ENCODE measurements at places on chromosomes 4 and X.

GRCh38 chr4:161604516-161605300 is 559.1 kb downstream of the FSTL5 start:
- DNase-seq, result no peak

- peak; percentile 14 for DNase-seq
These were observed 68.4 kb upstream of the IQCM start for GRCh38 chr4:149884046-149884445.

- DNase-seq, result no peak
These were observed 1742.5 kb upstream of the ADGRL3 start for GRCh38 chr4:59457576-59457975.

DNA sequence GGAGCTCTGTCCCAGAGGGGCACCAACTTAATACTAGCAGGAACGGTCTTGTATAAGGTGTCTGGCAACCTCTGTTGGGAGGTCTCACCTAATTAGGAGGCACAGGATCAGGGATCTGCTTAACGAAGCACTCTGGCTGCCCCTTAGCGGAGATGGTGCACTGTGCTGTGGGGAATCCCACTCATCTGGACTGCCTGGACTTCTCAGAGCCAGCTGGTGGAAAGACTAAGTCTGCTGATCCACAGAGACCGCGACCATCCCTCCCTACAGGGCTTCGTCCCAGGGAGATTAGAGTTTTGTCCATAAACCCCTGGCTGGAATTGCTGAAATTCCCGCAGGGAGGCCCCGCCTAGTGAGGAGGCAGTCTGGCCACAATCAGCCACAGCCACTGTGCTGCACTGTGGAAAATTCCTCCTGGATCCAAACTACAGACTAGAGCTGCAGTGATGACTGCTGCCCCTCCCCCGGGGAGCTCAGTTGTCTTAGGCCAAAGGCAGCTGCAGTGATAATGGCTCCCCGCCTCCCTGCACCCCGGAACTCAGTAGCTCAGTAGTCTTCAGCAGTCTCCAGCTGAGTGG is 22.0 kb upstream of the ZCCHC4 start:
- no peak for DNase-seq

GRCh38 chrX:74340051-74340450 is 36.1 kb downstream of the ZCCHC13 start:
- no peak for DNase-seq

DNA sequence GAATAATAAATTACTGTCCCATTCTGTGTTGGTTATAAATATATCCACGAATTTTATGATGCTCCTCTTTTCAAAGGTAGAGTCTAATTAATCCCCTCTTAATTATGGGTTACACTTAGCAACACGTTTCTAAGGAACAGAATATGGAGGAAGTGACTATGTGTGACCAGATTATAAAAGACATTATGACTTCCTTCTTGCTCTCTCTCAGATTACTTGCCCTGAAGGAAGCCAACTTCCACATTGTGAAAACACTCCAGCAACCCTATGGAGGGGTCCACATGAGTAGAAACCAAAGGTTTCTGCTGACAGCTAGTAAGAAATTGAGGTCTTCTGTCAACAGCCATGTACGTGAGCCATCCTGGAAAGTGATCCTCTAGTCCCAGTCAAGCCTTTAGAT is 59.3 kb downstream of the WDFY3 start:
- no peak for DNase-seq

- DNase-seq, result no peak
These were observed 149.5 kb downstream of the MAML3 start for GRCh38 chr4:140004549-140004895.

GRCh38 chr4:119059221-119059620 is 76.4 kb upstream of the MYOZ2 start:
- no peak for DNase-seq

DNA sequence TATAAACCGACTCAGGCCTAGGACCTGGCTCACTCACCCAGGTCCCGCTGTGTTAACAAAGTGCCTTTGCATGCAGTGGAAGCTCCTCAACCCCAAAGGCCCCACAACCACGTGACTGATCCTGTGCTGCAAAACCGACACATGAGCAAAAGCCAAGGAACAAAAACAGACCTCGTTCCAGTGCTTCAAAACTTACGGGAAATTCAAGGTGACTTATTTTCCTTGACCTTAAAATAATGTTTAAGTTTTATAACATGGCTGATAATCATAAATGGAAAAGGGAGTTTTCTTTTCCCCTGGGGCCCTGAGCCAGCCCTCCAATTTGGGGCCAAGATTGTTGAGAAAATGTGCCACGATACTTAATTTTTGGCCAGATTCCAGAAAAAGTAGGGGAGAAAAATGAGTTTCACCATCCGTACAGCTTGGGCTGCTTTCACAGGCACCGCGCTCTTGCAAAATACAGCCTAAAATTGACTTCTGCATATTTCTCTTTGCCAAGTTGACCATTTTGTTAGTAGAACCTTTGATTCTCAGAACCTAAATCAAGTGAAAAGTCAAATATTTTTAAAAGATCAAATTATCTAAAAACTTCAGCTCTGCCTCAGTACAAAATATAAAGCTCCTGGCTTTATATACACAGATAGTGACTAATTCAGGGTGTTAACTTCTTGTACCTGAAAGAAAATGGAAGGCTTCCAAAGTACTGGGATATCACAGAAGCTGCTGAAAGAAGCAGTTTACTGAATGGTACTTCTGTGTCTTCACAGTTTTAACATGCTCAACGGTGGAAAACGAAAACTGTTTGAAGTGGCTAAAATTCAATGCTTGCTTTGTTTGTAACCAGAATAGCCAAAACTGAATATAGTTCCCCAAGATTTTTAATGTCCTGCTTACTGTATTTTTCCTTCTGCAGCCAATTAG is 93.8 kb downstream of the APBB2 start:
- DNase-seq, result peak; percentile 28

- DNase-seq, result peak; percentile 56
These were observed 83.3 kb downstream of the SLC7A11 start for GRCh38 chr4:138158746-138159297.

DNA sequence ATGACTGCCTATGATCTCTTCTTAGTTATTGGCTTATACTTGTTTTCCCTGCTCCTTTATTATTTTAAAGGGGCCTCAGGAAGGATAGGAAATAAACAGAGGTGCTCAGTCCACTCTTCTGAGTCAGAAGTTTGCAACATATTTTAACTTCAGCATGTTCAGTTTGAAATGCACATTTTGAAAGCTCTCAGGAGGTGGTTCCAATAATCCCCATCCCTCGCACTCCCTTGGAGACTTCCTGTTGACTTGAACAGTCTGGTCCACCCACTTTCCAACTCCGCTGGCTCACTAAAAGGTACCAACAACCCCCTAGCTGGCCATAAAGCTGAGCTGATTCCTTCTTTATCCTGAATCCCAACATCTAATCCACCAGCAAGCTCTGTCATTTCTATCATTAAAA is 78.3 kb upstream of the DUSP21 start:
- no peak for DNase-seq

GRCh38 chrX:23134136-23134535 is 134.4 kb downstream of the DDX53 start:
- DNase-seq, result no peak

- DNase-seq, result no peak
These were observed 6.7 kb downstream of the APOO start for GRCh38 chrX:23901060-23901459.

DNA sequence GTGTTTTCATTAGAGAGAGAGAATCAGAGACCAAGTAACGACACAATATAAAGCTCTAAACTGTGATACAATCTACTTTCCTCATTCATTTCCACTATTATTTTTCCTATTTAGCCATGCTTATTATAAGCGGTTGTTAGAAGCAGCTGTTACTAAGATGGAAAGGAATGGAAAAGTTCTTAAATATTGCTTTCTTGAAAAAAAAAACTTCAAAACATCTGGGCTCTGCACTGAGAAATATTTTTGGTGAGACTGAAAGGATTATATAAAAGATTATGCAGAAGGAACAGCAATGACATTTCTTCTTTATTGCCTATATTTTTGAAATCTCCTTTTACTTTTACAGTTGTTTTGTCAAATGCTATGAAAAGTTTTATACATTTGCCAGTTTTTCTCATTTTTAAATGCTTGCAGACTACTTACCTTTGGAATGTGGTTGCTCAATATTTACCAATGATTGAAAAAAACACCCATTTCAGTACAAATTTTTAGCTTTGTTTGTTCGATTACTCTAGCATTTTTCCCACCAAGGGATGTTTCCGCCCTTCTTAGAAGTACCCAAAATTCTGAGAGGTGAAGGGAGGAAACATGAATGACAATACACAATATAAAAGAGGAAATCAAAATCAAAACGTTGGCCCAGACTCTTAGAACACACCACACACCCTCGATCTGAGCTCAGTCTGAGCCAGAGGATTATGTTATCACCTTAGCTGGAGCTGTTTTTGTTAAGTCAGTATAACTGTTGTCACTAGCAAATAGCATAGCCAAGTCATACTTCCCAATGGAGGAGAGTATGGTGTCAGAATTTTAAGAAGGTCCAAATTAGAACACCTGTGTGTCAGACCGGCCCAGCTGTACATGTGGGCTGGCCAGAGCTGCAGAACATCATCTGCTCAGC is 18.4 kb downstream of the DKK2 start:
- DNase-seq, result no peak

DNA sequence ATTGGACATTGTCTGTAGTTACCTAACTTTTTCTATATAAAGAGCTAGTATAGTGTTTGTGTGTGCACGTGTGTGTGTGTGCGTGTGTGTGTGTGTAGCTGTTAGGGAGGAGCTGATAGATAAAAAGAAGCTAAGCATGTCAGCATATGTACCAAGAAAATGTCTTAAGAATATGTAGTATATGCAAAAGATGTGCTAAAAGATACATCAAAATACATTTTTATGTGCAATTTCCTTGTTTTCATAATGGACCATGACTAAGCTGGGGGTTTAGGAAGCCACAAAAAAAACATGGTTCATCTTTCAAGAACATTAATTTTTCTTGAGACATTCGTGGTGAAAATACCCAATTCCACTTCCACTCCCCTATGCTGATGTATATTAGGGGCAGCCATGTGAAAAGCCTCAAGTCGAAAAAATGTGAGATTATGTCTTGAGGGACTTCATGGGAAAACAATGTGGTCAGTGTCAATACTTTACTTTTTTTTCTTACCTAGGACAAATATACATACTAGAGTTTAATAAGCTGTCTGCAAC is 1599.7 kb downstream of the ARAP2 start:
- no peak for DNase-seq

- DNase-seq, result no peak
These were observed 95.5 kb downstream of the TENM3 start for GRCh38 chr4:182338746-182339145.

- DNase-seq, result no peak
These were observed 174.8 kb upstream of the KLF3 start for GRCh38 chr4:38489011-38489861.

GRCh38 chr4:138063581-138063980 is 178.6 kb downstream of the SLC7A11 start:
- no peak for DNase-seq

- no peak for DNase-seq
These were observed 77.4 kb upstream of the GPR50 start for GRCh38 chrX:151099001-151099400.

- no peak for DNase-seq
These were observed 17.2 kb downstream of the RASGEF1B start for GRCh38 chr4:81454499-81454898.

GRCh38 chr4:38367642-38368174 is 296.3 kb upstream of the KLF3 start:
- DNase-seq, result no peak

- DNase-seq, result no peak
These were observed 68.6 kb downstream of the CHST7 start for GRCh38 chrX:46642145-46642544.

DNA sequence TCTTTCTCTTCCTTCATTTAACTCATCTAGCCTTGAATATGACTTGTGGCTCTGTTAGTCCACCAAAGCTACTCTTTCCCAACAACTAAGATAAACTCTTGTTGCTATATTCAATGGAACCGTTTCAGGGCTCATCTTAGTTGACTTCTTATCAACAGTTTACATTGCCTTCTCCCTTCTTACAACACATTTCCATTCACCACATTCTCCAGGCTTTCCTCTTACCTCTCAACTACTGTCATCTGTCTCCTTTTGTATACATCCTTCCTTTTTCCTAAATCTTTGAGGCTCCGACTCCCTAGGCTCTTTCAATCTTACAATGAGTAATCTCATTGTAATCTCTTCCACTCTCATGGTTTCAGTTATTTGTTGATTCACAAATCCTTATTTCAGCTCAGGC is 58.5 kb downstream of the NCAPG start:
- no peak for DNase-seq

All from AG09319 (cell line).